ENCODE measurements at places on chromosomes 5 and 9.

DNA sequence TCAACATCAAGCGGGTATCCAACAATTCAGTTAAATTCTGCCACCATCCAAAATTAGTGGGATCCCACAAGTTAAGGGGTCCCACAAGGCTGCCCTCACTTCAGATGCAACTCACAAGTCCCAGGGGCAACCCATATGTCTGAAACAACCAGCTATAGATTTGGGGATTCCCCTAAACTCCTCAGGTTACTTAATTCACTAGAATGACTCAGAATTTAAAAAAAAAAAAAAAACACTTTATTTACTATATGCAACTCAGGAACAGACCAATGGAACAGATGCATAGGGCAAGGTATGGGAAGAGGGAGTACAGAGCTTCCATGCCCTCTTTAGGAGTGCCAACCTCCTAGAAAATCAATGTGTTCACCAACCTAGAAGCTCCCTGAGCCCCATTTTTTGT lies 15.1 kb downstream of the AUH start:
- no peak for DNase-seq

DNA sequence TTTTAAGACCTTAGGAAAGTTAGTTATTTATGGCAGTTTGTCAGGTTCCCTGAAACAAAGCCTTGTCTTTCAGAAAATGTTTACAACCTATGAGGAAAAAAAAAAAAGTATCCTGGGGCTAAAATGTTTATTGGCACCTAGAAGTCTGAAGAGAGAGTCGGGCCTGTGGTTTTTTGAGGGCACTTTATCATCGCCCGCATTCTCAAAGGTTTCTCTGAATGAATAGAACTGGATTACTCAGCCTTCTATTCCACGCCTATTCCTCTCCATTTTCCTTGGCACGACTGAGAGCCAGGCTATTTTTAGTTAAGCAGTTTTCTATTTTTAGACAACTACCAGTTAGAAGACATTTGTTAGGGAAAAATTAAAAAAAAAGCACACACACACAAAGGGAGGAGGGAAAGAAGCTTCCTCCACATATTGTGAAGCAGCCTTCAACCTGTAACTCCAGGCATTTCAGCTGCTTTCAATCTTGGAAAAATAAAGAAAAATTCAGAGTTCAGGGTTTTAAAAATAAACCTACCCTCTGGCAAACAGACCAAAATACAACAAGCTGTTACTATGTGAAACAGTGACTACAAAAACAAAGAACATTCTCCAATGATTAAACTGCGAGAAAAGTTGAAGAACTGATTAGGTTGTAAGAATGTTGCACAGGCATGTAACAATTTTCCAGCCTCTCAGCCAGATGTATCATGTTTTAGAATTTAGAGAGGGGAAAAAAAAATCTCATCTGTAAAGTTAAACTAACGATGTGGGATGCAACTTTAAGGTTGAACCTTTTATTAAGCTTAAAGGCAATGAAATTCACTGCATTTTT lies 97.0 kb downstream of the MEF2C start:
- peak; percentile 26 for DNase-seq

DNA sequence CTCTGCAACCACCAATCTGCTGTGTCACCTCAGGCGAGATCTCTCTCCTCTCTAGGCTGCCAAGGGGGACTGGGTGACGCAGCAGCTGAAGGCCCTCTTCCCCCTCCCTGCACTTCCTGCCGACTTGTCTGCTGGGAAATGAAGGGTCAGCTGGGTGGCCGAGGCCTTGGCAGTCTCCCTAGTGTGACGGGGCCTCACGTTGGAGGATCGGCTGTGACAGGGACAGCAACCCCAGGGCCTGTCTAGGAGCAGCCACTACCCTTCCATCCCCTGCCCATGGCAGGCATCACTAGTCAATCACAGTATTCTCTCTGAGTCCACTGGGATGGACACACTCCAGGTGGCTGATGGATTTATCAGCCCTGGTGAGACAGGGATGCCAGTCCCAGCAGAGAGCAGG lies 107.3 kb upstream of the SARDH start:
- DNase-seq, result no peak

GRCh38 chr5:92567831-92568450 lies 1013.1 kb downstream of the NR2F1-AS1 start:
- DNase-seq, result no peak

DNA sequence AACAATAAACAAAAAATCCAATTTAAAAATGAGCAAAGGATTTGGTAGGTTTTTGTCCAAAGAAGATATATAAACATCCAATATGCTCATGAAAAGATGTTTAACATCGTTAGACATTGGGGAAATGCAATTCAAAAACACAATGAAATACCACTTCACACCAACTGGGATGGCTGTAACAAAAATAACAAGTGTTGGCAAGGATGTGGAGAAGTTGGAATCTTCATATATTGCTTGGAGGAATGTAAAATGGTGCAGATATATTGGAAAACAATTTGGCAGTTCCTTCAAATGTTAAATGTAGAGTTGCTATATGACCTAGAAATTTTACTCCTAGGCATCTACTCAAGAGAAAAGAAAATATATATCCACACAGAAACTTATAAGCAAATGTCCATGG lies 224.3 kb downstream of the AUH start:
- no peak for DNase-seq

DNA sequence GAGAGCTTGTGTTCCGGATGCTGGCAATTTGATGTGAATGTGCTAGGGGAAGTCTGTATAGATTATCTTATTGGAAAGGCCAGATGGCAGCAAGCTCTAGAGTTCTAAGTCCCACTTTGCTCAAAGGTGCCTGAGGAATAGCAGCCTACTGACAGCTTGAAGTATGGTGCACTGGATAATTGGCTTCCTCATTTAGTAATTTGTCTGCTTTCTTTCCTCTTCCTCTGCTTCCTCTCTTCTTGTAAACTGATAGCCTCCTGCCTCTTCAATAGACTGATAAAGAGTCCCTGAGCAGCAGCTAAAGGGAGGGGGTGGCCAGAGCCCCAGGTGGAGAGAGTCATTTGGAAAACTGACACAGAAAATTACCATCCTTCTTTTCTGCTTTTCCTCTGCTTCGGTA lies 177.3 kb downstream of the FGF1 start:
- DNase-seq, result no peak

DNA sequence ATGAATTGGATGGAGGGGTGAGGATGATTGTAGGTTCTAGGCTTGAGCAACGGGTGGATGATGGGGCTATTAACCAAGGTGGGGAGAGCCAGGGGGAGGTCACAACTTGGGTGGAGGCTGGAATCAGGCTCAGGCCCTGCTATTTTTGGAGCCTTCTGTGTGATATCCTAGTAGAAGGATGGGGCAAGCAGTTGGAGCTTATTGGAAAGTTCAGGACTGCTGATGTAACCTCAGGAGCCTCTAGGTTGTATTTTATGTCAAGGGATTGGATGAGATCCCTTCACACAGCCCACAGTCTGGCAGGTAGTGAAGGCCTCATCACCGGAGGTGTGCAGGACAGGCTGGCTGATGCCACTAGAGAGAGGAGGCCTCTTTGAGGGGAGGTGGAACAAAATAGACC lies 11.2 kb upstream of the RPS14 start:
- no peak for DNase-seq

GRCh38 chr9:109022873-109023272 lies 9.6 kb upstream of the CTNNAL1 start:
- no peak for DNase-seq

- peak; percentile 67 for DNase-seq
These were observed at the start of gene ZNF454 for GRCh38 chr5:178940569-178941360. Gene ZNF454 (plus strand): TSS chr5:178941198. CDS start chr5:178942792, 1,594 bp downstream.

- DNase-seq, result no peak
These were observed 498.8 kb upstream of the ZNF608 start for GRCh38 chr5:125245216-125245615.

DNA sequence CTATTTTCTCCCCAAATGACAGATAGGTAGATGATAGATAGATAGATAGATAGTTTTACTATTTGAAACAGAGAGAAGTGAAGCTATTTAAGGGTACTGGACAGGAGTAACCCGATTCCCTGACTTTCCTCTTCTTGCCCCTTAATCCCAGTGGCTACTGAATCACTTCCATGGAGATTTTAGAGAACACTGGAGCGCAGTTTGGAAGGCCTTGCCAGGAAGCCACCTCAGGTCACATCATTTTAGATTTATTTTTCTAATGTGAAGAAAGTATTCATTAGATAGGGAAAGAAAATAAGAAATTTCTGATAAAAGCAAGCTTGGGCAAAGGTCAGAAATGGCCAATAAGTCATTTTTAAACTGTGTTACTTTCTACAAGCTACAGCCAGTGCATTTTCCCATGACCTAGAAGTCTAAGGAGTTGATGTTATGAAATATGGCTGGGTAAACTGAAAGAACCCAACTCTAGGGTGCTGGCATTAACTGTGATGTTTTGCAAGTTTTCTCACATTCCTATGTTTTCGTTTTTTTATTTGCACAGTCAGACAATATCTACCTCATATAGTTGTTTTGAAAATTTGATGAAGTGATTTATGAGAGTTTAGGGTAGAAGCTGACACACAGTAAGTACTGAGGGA lies 544.7 kb upstream of the PTGER4 start:
- no peak for DNase-seq

Measured in DMS153 (cell line).